ENCODE measurements at places on chromosomes 4 and X.
A peak's percentile ranks its signal among the peaks of the same experiment; 100 is the strongest.

- no peak for DNase-seq
Measured at GRCh38 chr4:116953947-116954346, 131.4 kb downstream of the TRAM1L1 start.

- no peak for DNase-seq
Measured at GRCh38 chr4:153577053-153577452, 107.0 kb upstream of the TLR2 start.

DNA sequence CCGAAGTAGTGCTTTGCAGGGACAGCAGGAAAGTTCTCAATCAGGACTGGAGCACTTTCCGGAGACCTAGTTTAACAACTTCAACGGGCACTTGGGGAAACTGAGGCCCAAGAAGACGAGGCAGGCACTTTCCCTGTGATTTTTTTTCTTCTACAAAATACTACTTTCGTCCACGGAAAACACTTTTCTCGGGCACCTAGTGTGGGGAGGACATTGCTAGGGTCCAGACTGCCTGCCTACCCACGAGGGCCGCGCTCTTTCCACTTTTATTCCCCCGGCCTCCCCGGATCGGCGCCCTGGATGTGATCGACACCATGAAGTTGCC is 125.4 kb upstream of the CXorf66 start:
- no peak for DNase-seq

GRCh38 chr4:8666581-8666980 is 74.0 kb downstream of the CPZ start:
- no peak for DNase-seq

DNA sequence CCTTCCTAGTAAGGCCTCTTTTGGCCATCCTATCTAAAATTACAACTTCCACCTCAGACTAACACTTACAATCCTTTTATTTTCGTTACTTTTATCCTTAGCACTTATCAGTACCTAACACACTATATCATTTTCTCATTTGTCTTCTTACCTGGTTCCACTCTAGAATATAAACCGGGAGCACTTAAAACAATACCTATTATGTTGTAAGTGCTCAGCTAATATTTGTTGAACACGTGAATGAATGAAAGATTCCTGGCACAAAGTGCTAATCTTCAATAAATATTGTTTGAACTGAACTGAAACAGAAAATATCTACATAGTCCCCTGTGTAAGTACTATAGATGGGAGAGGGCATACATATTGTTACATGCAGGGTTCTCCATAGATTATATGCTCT is 14.4 kb downstream of the MGARP start:
- DNase-seq: no peak

DNA sequence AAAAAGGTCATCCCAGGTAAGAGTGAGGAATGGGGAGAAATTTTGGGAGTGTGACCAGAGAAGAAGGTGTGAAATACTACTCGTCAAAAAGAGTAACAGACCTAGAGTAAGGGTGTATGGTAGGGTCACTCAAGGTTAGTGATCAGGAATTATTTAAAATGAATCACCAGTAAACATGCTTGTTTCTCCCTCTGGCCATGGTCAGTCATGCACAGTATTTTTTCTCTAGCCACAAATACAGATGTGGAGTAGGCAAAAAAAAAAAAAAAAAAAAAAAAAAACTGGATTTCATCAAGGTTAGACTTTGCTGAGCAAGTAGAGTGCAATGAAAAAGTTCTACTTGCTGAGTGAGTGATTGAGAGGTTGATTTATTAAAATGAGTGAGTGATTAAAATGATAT is 34.2 kb upstream of the SLIT2 start:
- no peak for DNase-seq

DNA sequence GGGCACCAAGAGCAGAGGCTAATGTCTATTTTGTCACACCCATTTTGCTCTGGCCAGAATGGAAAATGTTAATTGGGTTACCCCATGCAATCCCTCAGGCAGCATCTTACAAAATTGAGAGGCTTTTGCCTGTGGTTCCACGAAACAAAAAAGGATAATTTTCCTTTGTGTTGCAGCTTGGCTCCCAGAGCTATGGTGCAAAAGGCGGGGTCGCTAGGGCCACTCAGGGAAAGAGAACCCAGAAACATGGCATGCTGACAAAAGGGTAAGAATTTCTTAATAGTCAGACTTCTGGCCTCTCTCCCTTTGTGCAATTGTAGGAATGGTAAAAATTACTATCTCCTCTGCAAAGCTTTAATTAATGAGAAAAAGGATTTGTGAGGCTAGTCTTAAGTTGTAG is 119.6 kb upstream of the BANK1 start:
- no peak for DNase-seq

- DNase-seq: no peak
Measured at GRCh38 chr4:158958489-158959270, 144.2 kb upstream of the RAPGEF2 start.

DNA sequence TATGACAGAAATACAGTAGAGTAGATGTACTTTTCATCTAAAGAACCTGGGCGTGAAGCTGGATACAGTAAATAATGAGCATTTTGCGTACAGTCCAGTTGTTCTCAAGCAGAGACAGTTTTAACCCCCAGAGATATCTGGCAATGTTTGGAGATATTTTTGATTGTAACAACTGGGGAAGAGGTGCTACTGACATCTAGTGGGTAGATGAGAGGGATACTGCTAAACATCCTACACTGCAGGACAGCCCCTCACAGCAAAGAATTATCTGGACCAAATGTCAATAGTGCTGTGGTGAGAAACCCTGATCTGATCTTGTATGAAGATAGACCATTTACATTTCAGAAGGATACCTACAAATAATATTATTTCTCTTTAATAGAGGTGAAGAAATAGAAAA is 200.2 kb upstream of the FAM47A start:
- no peak for DNase-seq

DNA sequence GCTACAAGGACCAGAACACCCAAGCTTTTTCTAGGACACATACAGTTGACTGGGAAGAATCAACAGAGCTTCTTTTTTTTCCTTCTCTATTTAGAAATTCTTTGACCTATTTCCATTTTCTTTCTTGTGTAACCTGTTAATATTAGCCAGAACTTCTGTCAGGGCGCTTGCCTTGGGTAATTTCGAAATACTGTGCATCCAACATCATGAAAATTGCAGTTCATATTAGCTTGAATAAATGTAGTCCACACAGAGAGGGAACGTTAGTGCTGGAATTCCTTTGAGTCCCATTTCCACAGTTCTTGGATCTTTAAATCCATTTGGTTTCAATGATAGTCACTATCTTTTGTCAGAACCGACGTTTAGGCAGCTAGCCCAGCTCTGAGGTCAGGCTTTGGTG is 141.8 kb downstream of the MXRA5 start:
- DNase-seq: no peak

DNA sequence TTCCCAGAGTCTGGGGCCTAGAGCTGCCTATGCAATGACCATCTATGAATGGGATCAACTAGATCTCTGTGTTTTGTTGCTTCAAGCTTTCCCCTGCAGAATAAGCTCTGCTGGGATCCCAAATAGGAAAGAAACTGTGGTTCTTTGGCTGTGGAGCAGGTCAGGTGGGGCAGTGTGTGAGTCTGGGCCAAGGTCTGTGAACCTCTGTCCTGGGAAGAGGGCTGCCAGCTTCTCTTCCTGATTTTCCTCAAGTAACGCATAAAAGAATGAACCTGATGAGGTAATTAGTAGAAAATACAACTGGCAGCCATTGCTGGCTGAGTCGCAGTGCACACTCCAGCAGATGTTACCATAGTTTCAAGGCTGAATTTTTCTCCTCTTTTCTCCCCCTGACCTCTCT is 4.6 kb upstream of the PIN4 start:
- no peak for DNase-seq

- DNase-seq: peak; percentile 25
Measured at GRCh38 chrX:68571610-68572311, 72.9 kb downstream of the YIPF6 start.

GRCh38 chr4:3197366-3198105 is 51.4 kb upstream of the MSANTD1 start:
- no peak for DNase-seq

DNA sequence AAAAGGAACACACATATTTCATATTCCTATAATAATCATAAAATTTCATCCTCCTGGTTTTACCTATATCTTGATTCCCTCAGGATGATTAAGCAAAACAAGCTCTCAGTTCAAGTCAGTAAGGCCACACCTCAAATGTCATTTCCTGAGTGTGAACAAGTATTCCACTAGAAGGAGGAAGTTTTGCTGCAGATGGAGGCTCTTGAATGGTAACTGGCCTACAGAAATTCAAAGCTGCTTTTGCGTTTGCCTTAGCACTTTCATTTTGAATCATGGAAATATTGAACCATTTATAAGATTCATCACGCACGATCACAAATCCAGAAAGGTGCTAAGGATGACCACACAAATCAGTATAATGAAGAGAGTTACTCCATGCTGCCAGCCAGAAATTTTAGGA is 254.4 kb upstream of the CXXC4 start:
- no peak for DNase-seq

DNA sequence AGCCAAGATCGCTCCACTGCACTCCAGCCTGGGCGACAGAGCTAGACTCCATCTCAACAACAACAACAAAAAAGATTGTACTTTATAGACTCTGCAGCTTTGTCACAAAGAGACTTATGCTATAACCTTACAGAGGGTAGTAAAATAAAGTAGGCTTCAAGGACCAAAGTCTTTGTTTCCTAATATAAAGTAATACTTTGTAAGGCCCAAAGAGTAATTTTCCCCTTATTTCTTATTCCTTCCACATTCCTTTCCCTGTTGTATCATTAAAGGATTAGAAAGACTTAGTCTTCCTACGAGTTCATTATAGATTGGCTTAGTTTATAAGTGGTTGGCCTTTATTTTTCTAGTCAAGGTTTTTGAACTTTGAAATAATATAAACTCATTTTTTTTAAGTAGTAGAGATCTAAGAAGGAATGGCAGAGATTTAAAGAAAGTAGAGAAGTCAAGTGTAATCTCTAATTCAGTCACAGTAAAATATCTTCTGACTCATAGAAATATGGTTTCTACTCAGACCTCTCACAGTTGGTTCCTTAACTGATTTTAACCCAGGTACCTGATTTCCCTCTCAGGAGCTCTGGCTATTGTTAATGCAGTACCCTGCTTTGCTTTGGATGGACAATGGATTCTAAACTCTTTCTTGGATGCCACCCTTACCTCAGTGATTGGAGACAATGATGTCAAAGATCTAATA is 26.2 kb downstream of the YY2 start:
- no peak for DNase-seq

DNA sequence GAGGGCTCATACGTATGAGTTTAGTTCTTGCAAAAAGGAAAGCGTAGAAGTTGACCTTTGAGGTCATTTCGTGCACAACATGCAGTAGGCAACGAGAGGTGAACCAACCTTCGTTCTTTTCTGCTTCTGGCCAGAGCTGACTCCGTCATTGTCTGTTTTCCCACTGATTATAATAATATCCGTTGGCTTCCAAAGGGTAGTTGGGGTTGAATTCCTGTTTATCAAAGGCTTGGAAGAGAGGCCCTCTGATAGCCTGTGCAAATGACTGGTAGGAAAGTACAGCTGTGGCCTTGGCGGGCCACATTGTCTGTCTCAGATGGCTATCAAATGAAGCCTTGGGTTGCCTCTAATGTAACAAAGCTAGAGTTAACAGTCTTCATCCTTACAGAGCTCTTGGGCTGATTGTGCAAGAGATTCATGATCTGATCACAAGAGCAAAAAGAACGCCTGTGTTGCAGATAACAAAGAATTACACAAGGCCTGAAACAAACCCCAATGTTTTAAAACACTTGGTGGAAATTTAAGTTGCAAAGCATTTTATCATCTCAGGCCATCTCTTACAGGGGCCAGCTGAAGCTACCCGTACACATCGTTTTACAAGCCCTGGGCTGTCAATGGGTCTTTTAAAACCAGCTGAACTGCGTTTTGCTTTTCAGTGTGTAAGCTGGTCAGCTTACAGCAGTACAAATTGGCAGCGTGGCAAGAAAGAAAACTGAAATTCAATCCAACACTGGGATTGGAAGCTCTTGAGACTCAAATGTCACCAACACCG is 46.1 kb upstream of the FAM9C start:
- no peak for DNase-seq

DNA sequence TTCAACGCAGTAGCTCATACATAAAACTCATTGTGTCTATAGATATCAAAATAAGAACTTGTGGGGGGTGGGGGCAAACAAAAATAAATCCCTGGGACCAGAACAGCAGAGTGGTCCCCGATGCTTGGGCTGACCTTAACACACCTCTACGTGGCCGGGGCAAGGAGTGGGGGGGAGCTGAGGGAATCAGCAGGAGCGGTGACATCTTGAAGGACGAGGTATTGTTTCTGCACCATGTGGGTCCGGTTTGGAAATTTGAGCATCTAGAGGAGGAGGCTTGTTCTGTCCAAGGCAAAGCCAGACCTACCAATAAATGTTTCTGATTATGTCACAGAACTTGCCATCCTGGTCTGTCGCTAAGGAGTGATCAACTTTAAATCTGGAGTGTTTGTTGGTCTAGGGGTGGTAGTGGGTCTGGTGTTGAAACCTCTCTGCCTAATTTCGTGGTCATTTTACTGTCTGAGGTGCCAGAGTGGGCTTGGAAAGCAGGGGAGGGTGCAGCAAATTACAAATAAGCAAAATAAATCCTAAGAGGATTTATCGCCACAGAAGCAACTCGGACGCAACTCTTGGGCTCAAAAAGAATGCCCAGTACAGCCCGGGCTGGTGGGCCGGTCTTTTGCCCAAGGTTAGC is 774 bp upstream of the RAPGEF2 start:
- DNase-seq: peak; percentile 33
